ENCODE measurements at places on chromosomes 3 and 15.

DNA sequence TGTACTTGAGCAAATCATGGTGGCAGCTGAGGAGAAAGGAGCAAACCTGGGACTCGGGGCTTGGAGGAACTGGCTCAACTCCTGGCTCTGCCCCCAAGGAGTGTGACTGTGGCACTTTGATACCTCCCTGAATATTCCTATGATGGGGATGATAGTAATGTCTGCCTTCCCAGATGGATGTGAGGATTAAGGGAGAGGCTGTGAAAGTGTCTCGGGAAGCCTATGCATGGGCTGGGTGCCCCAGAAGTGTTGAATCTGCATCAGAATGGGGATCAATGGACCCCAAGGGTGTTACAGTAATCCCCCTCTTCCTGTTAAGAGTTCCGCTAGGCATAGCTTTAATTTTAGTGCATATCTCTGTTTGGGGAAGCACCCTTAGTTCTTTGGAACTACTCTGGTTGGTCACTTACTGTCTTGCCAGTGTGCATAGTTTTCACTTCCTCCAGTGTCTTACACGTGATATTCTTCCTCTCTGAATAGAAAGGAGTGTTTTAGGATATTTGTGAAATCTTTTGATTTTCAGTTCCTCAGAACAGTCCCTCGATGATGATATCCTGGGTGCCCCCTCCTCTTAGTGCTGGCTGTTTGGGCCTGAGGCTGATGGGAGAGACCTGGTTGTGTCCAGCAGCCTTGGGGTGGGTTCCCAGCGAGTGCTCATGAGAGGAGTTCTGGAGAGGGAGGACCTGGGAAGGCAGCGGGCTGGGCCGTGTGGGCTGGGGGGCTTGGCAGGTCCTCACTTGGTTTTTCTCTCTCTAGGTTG is 97.5 kb downstream of the CHDH start:
- no peak for DNase-seq

DNA sequence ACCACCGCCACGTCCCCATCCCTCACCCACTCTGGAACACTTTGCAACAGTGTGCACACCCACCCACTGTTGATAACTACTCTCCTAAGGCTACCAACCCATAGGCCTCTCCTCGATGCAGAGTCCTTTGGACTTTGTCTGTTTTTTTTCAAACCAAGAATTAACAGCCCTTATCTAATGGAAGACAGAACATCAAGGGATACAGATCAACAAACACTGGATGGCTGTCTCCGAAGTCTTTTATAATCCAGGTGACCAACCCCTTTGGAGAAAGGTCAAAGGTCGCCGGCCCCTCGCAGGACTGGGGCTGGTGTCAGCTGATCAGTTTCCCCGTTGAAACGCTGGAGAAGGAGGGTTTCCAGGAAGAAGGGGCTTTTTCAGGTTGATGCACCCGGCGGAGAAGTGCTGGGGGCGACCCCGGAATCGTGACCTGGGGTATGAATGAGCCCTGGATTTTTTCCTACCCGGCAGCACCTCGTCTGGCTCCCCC is 532 bp downstream of the B4GALT4 start:
- DNase-seq, result no peak

DNA sequence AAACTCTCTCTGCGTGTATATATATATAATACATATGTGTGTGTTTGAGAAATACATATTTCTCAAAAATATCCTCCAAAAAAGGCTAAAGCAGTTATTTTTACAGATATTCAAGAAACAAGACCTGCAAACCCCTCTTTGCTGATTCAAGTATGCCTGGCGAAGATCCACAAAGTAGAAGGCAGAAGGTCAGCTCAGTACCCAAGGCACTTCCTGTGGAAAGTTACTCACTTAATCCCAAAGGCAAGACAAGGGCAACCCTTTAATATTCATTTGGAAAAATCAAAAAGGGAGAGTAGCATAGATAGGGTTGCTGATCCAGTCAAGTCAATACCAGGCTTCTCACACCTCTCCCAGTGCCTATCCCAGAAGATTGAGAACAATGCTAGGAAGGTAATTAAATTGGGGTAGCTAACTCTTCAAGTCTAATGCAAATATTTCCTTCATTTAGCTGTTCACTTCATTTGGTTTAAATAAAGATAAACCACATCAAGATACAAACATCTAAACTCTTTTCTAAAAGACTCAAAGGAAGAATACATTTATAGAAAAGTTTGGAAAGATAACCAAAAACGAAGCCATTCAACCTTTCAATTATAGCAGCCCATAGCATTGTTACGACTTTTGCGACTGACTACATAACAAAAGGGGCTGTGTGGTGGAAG is 7.2 kb downstream of the COX17 start:
- no peak for DNase-seq

DNA sequence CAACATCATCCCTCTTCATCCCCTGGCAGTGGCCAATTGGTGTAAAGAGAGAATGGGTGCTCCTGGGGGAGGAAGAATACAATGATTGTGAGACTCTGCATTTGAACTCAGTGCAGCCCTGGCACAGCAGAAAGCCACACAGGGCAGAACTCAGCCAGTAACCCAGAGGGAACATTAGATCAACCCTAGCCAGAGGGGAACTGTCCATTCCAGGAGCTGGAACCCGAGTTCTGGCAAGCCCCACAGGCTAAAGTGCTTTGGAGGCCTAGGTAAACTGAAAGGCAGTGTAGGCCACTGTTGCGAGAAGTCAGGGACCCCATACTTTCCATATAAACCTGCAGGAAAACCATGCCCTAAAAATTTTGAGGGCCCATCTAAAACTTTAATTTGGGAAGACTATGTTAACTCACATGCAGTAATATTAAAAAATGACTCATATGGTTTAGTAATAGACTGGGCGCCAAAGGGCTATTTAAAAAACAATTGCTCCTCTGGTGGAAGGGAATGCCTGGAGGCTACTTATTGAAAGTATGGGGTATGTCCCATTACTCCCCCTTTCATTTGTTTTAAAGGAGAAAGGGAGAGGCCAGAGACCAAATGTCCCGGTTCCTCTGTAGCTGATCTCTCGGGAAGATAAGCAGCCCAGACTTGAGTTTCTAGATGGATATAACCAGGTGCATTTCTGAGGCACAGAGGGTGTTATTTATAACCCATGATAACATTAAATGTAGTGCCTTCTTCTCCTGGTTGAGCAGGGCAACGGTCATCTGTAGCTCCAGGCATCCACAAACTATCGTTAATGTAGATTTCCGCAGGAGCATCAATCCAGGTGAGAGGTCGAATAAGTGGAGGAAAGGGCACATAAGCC is 5.8 kb upstream of the RAD51 start:
- no peak for DNase-seq

DNA sequence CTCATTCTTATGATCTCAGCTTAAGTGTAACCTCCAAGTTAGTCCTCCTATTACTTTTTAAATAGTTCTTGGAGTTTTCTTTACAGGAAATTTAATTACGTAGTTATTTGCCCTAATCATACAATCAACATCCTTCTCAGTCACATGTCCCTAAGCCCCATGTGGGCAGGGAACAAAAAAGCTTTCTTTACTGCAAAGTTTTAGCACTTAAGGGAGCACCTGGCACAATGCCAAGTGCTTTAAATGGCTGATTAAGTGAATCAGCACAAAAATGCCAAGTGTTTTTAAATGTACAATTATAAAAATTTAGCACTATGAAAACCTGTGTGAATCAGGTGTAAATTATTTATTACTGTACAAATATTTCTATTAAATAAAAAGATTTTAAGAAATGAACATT is 445.3 kb downstream of the C3orf38 start:
- DNase-seq, result no peak

Data from AG10803 (cell line).